ENCODE measurements at places on chromosomes 3 and 15.

DNA sequence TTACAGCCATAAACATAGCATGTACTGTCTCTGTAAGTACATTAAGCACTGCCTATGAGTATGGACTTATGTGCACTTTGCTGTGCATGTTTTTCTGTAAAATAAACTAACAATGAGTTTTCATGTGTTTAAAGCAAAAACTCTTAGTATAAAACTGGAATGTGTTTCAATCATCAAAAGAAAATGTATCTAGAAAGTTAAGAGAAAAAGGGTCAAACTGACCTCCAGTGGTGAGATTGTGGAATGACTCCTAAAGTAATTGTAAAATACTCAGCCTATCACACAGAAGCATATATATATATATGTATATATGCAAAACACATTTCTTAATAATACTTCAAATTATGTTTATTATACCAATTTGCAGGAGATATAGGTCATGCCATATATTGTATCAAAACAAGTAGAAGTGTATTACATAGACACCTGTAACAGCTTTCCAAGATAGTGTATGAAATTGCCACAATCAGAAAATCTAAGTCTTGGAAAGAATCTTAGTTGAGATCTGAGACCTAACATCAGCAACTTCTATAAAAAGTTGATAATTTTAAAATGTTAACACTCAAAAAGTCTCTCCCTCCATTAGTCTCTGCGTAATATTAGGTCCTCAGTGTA is 199.6 kb downstream of the FMN1 start:
- no peak for DNase-seq

DNA sequence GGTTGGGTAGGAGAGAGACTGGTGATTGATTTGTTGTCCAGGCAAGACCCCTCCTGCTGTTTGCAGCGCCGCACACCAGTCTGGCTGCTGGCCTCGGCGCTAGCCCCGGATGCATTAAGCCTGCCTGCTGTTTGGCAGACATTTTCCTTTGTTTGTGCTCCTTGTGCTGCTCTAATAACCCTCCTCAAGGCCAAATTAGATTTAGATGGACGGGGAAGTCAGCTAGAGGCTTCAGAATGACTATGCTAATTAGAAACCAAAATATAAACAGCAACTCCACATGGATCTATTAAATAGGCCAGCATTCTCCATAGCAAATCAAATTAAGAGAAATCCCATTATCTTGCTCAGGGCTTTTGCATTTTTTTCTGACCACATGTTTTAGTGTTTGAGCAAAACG is 445.2 kb downstream of the SQOR start:
- DNase-seq, result no peak

- DNase-seq, result no peak
Measured at GRCh38 chr3:45802146-45802545, 5.8 kb upstream of the SLC6A20 start.

GRCh38 chr15:36814708-36815107 is 235.3 kb downstream of the CDIN1 start:
- DNase-seq, result no peak

GRCh38 chr3:37096288-37096687 is 78.1 kb downstream of the LRRFIP2 start:
- no peak for DNase-seq

- no peak for DNase-seq
Measured at GRCh38 chr3:40387001-40387894, at the start of gene ENTPD3. Gene ENTPD3 (plus strand): TSS chr3:40387184. CDS start chr3:40388058, 874 bp downstream.

DNA sequence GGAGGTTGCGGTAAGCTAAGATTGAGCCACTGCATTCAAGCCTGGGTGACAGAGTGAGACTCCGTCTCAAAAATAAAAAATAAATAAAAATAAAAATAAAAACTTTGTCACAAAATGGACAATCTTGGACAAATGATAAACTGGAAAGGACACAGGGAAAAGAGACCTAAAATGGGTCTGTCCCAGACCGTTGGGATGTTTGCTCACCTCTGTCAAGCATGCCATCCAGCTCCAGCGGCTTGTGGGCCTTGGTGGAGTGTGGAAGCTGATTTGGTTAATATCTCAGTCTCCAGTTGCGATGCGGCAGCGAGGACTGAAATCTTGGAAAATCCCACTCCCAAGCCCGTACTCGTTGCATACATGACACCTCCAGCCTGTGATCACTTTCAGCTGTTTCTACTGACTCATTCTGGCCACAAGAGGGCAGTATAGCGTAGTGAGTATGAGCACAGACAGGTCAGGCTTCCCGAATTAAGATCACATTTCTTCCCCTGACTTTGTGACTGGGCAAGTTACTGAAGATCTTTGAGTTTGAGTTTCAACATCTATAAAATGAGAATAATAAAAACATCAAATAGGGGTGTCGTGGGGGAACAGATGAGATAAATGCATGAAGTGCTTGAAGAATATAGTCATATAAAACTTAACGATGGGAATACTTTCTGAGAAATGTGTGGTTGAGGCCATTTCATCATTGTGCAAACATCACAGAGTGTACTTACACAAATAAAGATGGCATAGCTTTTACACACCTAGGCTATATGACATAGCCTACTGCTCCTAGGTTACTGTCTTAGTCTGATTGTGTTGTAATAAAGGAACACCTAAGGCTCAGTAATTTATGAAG is 19.6 kb upstream of the MOBP start:
- DNase-seq, result peak; percentile 59

- no peak for DNase-seq
Measured at GRCh38 chr15:30859091-30859874, 44.4 kb upstream of the FAN1 start.

DNA sequence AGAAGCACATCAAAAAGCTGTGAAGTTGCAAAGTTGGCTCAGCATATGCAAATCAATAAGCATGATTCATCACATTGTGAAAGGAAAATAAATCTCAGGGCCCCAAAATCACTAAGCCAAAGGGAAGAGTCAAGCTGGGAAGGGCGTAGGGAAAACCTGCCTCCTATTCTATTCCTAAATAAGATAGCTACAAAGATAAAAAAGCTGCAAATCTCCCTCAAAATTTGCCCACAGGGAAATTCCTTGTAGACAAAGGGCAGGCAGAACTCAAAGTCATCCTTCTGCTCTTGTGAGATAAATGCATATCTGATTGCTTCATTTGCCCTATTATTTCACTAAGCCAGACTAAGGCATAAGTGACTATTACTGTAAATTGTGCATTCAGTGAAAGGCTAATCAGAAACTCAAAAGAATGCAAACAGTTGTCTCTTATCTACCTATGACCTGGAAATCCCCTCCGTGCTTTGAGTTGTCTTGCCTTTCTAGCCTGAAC is 30.5 kb upstream of the CCNL1 start:
- DNase-seq, result no peak

DNA sequence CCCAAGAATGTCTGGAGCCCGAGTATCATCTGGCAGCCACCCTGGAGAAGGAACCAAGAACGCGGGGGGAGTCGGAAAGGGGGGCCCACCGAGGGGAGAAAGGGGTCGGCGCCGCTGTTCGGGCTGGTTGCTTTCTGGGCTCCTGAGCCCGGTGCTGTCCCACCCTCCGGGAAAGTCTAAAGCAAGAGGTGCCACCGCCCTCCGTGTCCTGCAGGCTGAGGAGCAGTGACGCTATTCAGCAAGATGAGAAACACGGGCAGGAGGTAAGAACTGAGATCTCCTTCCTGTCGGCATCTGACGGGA is 234.8 kb downstream of the XXYLT1 start:
- DNase-seq, result no peak

GRCh38 chr15:58957101-58957973 is 23.9 kb upstream of the SLTM start:
- no peak for DNase-seq

- no peak for DNase-seq
Measured at GRCh38 chr15:58329781-58330671, 101.8 kb upstream of the LIPC start.

GRCh38 chr3:71031914-71032521 is 551.5 kb downstream of the FOXP1 start:
- DNase-seq, result no peak

GRCh38 chr3:192215-192929 is 4.2 kb upstream of the CHL1 start:
- DNase-seq, result no peak

DNA sequence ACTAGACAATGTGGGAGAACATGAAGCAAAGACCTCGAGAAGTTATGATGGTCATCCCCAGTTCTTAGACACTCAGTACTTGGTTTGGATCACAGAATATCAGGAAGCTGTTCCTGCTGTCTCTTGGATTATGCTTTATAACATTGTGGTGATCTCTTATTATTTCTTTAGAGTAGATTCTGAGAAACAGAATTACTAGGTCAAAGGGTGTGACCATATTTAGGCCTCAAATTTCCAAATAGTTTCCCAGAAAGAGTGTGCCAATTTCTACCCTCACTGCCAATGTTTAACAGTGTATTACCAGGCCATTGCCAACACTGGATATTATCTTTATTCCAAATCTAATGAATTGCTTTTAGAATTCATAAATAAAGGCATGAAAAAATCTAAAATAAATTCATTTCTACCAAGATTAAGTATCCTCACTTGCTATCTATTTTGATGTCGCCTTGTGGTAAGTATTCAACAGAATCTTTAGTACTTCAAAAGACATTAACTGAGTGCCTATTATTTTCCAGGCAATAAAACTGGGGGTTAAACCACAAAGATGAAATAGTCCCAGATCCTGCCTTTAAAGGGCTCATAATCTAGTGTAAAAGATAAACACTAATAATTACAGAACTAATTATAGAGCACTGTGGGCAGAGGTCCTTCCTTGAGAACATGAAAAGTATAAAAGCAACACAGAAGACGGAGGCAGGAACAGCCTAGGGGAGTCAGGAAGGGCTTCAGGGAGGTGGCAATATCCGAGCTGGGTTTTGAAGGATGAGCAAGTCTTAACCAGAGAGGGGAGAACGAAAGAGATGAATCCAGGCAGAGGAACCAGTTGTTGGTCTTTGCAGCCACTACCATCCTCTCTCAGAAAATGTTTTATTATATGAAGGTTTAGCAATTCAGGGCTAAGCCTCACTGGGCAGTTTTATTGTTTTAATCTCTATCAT is 86.8 kb downstream of the IGF2BP2 start:
- no peak for DNase-seq

DNA sequence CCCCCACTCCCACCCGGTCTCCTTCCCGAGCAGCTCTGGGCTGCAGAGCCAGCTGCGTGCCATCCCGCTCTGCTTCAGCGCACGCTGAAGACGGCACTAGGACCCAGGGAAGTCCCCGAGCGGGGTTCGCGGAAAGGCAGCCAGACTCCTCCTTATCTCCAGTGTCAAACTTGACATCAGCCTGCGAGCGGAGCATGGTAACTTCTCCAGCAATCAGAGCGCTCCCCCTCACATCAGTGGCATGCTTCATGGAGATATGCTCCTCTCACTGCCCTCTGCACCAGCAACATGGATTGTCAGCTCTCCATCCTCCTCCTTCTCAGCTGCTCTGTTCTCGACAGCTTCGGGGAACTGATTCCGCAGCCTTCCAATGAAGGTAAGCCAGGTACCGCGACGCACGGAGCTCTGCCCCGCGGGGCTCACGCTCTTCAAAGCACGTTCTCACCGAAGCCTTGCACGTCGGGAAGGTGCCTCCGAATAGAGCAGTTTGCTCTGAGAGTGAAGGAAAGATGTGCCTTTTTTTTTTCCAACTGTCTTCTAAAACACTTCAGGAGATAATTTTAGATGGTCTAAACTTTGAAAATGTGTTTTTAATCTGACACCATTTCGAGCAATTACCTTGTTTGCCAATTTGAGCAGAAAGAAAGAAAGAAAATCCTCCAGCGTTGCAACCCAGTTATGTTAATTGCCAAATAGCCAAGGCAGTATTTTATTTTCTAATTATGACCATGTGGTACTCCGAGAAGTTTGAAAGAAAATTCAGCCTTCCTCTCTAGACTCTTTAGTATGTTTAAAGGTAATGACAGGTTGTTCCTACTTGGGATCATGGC is at the start of gene EPHA3:
TSS of gene EPHA3 (plus strand) at position 161 of the 830 bp plus-strand sequence. CDS start at position 289, 128 bp downstream.
- DNase-seq, result no peak

DNA sequence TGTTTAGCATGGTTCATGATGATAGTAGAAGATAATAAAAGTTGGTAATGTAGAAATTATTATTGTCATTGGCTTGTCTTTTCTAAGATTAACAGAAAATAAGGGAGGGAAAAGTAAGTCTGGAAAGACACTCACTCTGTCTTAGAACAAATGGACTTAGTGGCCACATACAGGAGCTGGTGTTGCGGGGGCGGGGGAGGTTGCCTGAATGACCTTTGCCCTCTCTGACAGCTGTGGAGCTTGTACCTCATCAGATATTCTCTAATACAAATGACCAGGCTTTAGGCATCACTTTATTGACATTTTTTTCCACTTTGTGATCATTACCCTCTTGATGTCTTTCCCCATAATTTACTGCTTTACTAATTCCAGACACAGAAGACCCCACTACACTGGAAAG is 5.9 kb downstream of the TAGLN3 start:
- DNase-seq, result no peak

GRCh38 chr3:113183748-113184661 is 27.4 kb upstream of the BOC start:
- no peak for DNase-seq

DNA sequence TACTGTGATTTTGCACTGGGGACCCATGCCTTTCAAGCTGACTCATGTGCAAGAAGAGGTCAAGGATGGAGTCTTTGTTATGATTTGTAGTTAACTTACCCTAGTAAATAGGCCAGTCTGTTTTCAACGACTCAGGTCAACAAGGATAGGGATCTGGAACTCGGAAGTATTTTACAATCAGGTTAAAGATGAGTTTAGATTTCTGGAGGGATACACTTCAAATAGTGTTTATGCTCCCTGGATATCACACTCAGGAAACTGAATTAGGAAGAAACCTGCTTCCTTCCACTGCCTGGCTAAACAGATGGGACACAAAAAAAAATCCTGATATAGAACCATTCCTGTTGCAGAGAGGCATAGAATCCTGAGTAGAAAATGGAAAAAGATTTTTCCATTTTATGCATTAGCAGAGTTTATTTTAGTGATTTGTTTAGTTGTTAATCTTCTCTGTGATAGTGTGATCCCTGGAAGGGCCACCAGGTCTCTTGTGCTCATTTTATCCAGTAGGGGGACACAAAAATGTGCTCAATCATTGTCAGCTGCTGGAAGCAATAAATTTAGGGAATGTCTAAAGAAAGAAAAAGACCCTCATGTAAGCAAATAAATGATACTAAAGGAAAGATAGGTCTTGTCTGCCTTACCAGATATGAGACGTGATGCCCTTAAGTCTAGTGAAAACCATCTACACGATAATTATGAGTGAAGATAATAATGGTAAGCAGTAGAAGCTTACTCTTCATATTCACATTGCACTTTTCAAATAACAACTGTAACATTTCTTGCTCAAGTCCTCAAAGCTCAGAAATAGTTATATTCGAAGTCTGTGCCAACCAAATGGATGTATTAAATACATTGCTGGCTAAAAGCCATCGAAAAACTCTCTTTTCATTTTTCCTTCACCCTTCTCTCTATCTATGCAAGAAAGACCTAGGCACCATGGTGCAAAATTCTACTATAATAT is 452.1 kb upstream of the KCNMB2 start:
- no peak for DNase-seq

GRCh38 chr3:186208296-186208989 is 99.6 kb upstream of the ETV5 start:
- no peak for DNase-seq

GRCh38 chr3:56361731-56362130 is 106.5 kb downstream of the ERC2 start:
- no peak for DNase-seq
